Fibroblast of skin of abdomen (primary cell): ENCODE measurements at places on chromosomes 4 and X.

- no peak for DNase-seq
These were observed 482.3 kb downstream of the TRAM1L1 start for GRCh38 chr4:116603096-116603495.

DNA sequence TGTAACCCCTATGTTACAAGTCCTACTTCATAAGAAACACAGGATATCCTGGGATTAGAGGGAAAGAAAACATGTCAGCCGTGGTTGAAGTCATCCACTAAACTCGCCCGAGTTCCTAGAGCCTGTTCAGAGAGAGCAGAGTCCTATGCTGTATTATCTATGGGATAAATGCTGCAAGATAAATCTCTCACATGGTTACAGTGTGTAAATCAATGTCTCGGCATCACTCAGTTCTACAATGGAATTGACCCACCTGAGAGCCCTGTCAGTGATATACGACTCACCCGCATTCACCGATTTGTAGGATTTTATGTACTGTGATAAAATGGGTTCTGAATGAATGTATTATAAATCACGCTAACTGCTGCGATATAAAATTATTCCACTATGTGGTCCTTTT lies 127.8 kb upstream of the ANXA3 start:
- no peak for DNase-seq

GRCh38 chr4:185536411-185536709 lies 1.1 kb upstream of the PDLIM3 start:
- DNase-seq = no peak

GRCh38 chrX:118727686-118728339 lies 407 bp downstream of the IL13RA1 start:
- peak; percentile 4 for DNase-seq

- DNase-seq = peak; percentile 7
These were observed 21.8 kb upstream of the JAKMIP1 start for GRCh38 chr4:6221851-6222760.

- no peak for DNase-seq
These were observed 1626.4 kb downstream of the C4orf33 start for GRCh38 chr4:130722361-130722760.
